ENCODE measurements at places on chromosomes 7 and 10.
A peak's percentile ranks its signal among the peaks of the same experiment; 100 is the strongest.

DNA sequence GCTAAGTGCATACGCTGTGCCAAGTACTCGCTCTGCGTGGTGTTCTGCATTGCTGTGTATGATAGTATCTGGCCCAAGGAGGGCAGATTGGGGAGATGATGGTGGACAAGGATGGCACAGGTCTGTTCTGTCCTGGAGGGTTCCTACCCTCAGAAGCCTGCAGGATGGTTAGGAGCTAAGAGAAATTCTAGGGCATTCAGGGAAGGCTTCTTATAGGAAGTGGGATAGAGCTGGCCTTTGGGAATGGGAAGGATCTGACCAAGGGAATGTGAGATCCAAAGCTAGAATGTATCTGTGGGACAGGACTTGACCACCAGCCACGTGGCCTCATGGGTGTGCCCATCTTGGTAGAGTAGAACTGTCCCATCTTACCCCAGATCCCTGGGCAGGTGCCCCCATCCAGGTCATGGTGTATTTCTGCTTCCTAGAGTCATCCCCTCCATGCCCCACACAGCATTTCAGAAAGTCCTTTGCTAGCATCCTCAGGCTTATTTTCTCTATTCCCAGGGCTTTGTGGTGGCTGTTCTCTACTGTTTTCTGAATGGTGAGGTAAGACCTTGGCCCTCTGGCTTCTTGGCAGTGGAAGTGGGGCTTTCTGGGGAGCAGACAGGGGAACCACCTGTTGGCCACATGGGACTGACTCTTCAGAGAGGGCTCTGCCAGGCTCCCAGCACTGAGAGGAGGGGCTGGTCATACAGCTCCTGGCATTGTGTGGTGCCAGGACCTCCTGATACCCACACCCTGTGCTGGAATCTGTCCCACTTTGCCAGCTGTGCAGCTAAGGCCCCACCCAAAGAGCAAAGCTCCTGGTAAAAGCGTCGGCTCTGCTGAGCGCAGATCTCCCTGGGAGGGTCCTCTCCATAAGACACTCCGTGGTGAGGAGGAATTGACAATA is 52.5 kb downstream of the ADCYAP1R1 start:
- DNase-seq = no peak

DNA sequence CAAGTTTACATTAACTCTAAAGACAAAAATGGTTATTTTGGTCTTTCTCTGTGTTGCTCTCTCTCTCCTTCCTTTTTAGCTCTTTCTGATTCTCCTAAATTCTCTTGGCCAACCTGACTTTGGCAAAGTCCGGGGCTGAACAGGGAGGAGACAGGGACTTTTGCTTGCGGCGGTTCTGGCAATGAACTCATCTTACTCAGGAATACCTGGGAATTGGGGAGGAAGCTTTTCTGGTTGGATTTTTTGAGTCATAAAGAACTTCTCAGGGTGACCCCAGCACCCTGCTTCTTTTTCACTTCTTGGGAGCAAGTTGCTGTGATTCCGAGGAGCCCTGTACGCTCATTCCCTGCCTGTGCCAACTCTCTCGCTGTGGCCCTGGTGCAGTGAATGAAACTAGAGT is 16.0 kb downstream of the GATA3 start:
- no peak for DNase-seq

DNA sequence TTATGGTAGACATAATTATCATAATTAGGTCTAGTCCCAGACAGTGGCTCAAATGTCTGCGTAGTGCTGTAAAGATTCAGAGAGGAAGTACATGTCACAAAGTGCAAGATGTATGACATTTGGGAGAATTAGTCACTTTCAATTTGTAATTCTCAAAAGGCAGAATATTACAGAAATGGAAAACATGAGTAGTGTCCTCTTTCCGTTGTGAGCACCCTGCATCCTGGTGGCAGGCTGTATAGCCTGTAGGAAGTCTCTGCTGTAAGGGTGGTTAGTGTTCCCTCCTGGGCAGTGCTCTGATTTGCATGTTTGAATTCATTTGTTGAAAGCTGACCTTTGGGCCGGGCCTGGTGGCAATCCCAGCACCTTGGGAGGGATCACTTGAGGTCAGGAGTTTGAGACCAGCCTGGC is 17.0 kb downstream of the CDK14 start:
- DNase-seq = no peak

GRCh38 chr7:100588438-100588837 is 2.3 kb downstream of the FBXO24 start:
- no peak for DNase-seq

DNA sequence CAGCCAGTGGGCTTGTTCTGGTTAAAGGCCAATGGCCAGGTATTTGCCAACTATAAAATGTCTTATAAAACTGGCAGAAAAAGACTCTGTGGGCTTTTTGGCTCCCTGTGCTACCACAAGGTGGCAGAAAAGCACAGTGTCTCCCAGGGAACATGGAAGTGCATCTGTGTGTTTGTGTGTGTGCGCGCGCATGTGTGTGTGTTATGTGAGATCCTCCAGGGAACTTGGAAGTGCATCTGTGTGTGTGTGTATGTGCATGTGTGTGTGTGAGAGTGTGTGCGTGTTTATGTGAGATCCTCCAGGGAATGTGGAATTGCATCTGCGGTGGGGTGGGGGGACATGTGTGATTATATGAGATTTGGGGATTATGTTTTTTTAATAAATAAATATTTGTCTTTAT is 30.2 kb upstream of the ABI1 start:
- peak; percentile 32 for DNase-seq

GRCh38 chr10:92187101-92187500 is 103.8 kb downstream of the CPEB3 start:
- DNase-seq = no peak

DNA sequence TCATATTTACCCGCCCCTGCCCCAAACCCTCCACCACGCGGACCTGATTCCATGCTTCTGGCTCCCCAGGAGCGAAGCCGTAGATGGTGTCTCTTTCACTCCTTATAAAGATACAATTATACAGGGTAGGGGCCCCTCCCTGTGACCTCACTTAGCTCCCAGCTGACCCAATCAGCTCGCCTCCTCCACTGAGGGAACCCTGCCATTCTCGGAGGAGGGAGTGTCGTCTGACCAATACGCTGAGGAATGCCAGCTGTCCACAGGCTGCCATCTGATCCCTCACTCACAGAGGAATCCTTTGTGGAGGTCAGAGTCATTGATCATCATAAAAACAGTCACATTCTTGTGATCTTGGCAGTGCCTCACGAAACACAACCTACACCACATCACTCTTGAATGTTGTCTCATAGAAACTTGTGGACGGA is 67.5 kb upstream of the INSIG1 start:
- no peak for DNase-seq

GRCh38 chr7:30027740-30028215 is 434 bp upstream of the PLEKHA8 start:
- DNase-seq = no peak

GRCh38 chr10:53606981-53607380 is 834.4 kb upstream of the MBL2 start:
- no peak for DNase-seq

DNA sequence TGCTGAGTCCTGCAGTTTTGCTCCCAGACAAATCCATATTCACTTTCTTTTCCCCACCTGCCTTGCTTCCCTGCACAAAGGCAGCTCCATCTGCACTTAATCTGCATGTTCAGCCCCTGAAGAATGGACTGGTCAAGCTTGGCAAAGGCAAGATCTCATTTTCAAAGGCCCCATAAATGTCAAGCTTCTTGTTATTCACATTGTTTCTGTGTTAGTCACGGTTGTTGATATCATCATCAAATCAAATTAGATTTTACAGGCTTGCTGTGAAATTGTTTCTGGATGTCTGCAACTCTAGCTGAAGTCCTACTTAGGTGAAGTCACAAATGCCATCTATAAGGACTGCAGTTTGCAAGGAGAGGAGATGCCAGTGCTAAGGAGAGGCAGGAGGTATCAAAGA is 91.0 kb downstream of the GPAM start:
- no peak for DNase-seq

DNA sequence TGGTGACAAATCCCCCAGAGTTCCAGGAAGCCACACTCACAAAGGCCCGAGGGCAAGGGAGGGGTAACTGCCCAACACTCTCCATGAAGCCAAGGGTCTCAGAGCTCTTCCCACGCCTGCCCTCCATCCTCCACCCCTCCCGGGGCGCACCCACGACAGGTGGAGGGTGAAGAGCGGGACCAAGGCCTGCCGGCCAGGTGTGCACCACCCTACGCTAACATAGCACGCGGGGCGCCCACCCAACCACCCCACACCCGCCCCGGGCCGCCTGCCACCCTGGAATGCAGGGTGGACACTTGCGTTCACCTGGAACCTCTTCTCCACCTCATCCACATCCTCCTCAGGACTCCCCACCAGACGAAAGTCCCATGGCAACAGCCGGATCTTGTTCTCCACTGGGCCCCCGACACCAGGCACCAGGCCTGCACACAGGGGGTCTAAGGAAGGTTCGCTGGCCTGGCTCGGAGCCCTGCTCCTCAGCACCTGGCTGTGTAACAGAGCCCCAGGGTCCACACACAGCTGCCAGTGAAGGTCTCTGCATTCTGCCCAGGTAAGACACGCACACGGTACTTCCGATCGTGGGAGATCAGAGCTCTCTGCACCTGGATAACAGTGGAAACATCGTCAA is 32.7 kb downstream of the MAD1L1 start:
- DNase-seq = no peak

- no peak for DNase-seq
These were observed 24.0 kb upstream of the A1CF start for GRCh38 chr10:50909334-50910014.

DNA sequence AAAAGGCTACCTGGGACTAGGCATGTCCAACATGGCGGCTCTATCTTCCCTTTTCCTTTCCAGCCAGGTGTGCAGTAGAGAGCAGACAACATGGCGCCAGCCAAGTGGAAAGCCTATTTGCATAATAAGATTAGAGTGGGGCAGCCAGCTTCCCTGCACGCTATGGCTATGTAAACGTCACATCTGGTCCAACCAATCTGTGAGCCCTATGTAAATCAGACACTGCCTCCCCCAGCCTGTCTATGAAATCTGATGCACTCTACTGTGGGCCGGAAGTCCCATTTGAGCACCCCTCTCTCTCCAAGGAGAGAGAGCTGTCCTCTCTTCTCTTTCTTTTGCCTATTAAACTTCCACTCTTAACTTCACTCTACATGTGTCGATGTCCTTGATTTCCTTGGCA is 984.9 kb upstream of the AUTS2 start:
- no peak for DNase-seq

GRCh38 chr10:3406556-3406955 is 234.0 kb upstream of the PITRM1 start:
- no peak for DNase-seq

GRCh38 chr7:135224027-135224426 is 9.6 kb upstream of the STRA8 start:
- DNase-seq = no peak

DNA sequence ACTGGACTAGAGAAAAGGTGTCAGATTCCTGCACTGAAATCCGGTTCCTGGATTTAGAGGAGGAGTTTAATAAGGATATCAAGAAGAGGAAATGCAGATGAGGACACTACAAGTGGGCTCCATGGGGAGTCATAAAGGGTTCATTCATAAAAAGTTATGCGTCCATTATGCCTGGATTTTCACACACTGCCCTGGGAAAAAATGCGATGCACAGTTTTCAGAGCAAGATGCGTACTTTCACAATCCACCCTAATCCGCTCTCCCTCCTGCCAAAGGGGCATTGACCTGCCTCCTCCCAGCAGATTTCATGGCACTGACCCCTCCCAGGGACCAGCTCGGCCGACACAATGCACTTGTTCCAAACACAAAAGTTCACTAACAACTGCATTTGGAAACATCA is 42.2 kb upstream of the OPALIN start:
- no peak for DNase-seq

DNA sequence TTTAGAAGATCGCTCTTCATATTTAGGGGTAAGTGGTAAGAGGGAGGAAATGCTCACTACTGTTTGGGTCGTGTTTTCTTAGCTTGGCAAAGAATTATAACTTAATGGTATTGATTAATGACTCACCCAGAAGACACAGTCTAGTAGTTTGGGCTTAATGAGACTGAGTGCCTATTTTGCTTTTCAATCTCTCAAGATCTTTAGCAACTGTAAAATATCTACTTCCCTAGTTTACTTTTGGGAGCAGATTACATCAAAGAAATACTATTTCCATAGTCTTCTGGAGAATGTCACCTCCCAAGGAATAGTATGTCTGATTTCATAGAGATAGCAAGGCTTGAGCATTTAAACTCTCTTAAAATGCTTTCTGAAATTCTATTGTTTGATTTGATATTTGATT is 100.5 kb upstream of the SLC25A13 start:
- DNase-seq = no peak

DNA sequence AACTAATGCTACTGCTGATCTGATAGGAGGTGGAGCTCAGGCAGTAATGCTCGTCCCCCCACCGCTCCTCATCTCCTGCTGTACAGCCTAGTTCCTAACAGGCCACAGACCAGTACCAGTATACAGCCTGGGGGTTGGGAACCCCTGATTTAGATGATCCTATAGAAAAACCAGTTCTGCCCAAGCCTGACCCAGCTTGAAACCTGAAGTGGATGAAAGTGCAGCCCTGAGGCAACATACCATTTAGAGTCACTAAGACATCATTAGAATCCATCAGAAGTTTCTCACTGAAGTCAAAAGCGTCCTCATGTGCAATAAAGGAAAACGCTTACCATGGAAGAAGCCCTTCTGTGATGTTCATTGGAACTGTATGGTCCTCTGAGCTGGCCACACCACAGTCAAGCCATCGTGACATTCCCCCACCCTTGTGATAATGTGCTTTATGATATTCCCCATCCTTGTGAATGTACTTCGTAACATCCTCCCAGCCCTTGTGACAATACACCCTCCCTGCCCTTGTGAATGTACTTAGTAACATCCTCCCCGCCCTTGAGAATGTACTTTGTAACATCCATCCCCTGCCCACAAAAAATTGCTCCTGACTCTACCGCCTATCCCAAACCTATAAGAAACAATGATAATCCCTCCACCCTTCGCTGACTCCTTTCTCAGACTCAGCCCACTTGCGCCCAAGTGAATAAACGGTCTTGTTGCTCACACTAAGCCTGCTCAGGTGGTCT is 65.9 kb upstream of the HECTD2 start:
- no peak for DNase-seq

- DNase-seq = no peak
These were observed 192.7 kb downstream of the TCF7L2 start for GRCh38 chr10:113142601-113143362.

- no peak for DNase-seq
These were observed 78.5 kb downstream of the SORBS1 start for GRCh38 chr10:95482501-95483233.

DNA sequence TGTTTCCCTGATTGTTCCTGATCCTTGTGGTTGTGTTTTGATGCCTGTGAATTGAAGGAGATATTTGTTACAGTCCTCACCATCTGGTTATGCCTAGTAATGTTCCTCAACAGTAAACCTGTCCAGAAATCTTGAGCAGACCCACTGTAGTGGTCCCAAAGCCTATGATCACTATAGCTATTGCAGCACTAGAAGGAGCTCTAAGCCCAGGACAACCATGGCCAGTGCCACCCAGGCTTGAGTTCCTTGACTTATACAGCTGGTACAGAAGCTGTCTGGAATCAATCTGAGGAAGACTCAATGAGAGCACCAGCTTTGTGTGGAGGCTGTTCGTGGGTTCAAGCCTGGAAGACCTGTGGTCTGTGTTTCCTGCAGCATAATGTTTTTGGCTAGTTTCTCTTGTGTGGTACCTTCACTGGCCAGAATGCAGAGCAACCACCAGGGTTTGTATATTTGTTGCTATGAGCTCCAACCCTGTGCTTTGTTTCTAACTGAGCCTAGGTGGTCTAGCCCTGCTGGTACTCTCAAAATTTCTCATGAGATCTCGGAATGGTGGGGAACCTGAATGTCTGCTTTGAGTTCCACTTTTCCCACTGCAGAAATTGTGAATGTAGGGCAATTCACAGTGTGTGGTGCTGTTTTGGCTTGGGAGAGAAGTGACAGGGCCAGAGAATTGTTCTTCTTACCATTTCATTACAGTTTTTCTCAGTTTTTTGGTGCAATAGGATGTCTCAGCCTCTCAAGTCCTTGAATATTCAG is 355.2 kb downstream of the SUGCT start:
- no peak for DNase-seq

Data from NCI-H2107 (cell line).